ENCODE measurements at places on chromosomes 1 and 21. TPM values are rescaled to one million over a fixed set of nuclear protein-coding genes. Genes with fewer than 3 reads are reported as not detected.

The VPS13D gene
- 30.9 TPM for total RNA-seq

The MIXL1 gene
- total RNA-seq: not detected

The PRXL2B gene
- 23.5 TPM for total RNA-seq

The FCGR2B gene
- 0.11 TPM for total RNA-seq

The AGBL4 gene
- total RNA-seq: not detected

The CBS gene
- 20.8 TPM for total RNA-seq

The IL10RB gene
- total RNA-seq: 39.4 TPM

The C1QA gene
- not detected for total RNA-seq

The SYT2 gene
- not detected for total RNA-seq

The NES gene
- total RNA-seq: not detected

The RHBDL2 gene
- not detected for total RNA-seq

The VANGL2 gene
- not detected for total RNA-seq

The KRTAP13-2 gene
- total RNA-seq: not detected

The TSPAN1 gene
- not detected for total RNA-seq

The SETDB1 gene
- 52.4 TPM for total RNA-seq

The KCTD3 gene
- total RNA-seq: 7.6 TPM

The KIAA1614 gene
- total RNA-seq: 0.07 TPM

The OR2L8 gene
- 0.30 TPM for total RNA-seq

The NEXN gene
- 1.9 TPM for total RNA-seq

The ATP1A2 gene
- not detected for total RNA-seq

The UTS2 gene
- not detected for total RNA-seq

The CXADR gene
- 0.50 TPM for total RNA-seq

The ST6GALNAC3 gene
- total RNA-seq: 0.30 TPM

The TMCO2 gene
- not detected for total RNA-seq

The CFHR3 gene
- total RNA-seq: not detected

The STIL gene
- 40.7 TPM for total RNA-seq

The GCSAML gene
- total RNA-seq: 0.16 TPM

The IL10 gene
- 1.00 TPM for total RNA-seq

The MACF1 gene
- 424 TPM for total RNA-seq

The TMOD4 gene
- 2.8 TPM for total RNA-seq

All from T-helper 2 cell treated with Interferon-gamma antibody and Interleukin-4, amounts not matched to agents 100 ng/mL and 5 ng/mL, for 36 hours (primary cell).